Activated T-cell treated with anti-CD3 and anti-CD28 coated beads for 1 hour (primary cell): ENCODE measurements at places on chromosomes 16 and 17.

DNA sequence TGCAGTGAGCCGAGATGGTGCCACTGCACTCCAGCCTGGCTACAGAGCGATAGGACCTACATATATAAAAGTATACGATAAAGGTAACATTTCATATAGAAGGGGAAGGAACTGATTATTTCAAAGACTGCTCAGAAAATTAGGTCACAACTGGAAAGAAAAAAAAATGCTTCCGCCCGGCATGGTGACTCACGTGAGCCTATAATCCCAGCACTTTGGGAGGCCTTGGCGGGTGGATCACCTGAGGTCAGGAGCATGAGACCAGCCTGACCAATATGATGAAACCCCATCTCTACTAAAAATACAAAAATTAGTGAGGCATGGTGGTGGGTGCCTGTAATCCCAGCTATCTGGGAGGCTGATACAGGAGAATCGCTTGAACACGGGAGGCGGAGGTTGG, 7.8 kb downstream of the TEX14 start:
- DNase-seq, result no peak

- no peak for DNase-seq
These were observed 17.6 kb downstream of the SPAG9 start for GRCh38 chr17:51103050-51103449.

- DNase-seq, result no peak
These were observed 1.2 kb downstream of the ZNF500 start for GRCh38 chr16:4765511-4766474.

GRCh38 chr16:58456193-58456592, 43.8 kb upstream of the NDRG4 start:
- no peak for DNase-seq

DNA sequence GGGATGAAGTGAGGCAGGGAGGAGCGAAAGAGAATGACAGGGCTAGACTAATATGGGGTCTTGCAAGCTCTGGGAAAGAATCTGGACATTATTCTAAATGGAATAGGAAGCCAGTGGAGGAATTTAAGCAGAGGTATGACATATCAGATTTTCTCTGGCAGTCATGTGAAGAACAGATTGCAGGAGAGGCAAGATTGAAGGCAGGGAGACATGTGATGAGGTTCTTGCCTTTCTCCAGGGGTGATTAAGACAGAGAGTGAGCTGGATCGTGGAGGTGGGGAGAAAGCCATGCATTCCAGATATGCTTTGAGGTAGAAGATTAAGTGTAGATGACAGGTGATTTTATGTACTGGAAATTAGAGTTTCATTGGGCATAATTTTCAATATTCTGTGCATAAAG, 4.3 kb upstream of the THAP11 start:
- DNase-seq, result no peak

DNA sequence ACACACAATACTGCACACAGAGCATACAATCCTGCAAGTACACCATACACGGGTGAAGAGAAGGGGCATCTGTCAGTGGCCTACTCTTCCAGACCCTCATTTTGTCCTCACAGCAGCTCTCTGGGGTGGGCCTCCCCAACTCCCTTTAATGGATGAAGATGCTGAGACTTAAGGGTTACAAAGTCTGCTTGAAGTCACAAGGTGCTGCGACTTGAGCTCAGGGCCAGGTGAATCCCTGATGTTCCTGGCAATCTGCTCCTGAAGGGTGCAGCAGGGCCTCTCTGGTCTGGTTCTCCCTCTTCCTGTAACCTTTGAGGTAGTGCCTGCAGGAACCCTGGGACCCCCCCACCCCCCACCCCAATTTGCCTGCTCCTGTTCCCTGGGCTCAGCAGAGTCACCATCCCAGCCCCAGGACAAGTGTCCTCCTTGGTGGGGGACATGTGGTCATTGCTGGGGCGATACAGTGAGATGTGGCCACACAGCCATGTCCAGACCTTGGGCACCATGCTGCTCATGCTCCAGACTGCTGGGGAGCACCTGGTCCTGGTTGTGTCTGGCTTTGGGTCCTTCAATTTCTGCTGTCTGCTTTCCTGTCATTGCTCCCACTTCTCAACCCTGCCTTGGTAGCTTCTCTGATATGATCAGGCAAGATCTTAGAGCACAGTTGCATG, 107.5 kb downstream of the METRNL start:
- DNase-seq, result no peak

DNA sequence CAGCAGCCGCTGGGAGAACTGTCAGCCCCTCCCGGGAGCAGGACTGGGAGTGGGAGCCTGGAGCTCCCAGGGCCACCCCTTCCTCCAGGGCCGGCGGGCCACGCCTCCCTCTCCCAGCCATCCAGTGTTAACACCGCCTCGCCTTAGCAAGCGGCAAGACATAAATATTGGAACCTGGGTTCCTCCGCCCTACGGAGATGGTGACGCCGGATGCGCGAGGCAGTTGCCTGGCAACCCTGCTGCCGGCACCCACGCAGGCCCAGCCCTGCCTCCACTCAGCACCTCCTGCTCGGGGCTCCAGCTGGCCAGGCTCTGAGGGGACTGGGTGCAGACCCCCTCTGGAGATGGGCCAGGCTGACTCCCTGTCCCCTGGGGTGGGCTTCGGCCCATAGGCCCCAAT, 27.4 kb upstream of the CACNA1H start:
- no peak for DNase-seq

- DNase-seq, result no peak
These were observed 70.0 kb upstream of the CLEC18A start for GRCh38 chr16:69881141-69881540.

- DNase-seq, result no peak
These were observed 7.6 kb downstream of the MYO18A start for GRCh38 chr17:29172589-29172988.

DNA sequence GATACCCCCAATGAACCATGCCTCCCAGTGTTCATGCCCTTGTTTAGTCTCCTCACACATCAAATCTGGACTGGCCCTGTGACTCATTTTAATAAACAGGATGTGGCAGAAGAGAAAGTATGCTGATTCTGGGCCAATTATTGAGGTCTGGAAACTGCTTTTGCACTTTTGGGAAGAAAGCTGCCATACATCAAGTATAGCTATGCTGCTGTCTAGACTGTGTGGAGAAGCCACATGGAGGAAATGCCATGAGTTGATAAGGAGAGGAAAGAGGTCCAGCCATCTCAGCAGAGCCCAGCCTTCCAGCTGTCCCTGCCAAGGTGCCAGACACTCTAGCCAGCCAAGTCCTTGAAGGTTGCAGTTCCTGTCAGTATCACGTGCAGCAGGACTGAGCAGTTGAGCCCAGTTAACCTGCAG, 16.7 kb downstream of the RPRML start:
- no peak for DNase-seq

- no peak for DNase-seq
These were observed 27.8 kb upstream of the TVP23A start for GRCh38 chr16:10846213-10846998.
